Omental fat pad (tissue), 4 donors: ENCODE measurements at places on chromosomes 12 and 14. TPM values are rescaled to one million over a fixed set of nuclear protein-coding genes. Genes with fewer than 3 reads are reported as not detected.

KRT74 gene
- total RNA-seq, result not detected

CRIP1 gene
- 46.3 TPM for total RNA-seq

- no peak for DNase-seq
These were observed 169.3 kb upstream of the PRICKLE1 start for GRCh38 chr12:42758806-42759205.

- DNase-seq, result no peak
These were observed 41.1 kb downstream of the TMEM63C start for GRCh38 chr14:77222546-77223225.

GRCh38 chr14:94675036-94675435 is 62.8 kb downstream of the SERPINA3 start:
- no peak for DNase-seq

DNA sequence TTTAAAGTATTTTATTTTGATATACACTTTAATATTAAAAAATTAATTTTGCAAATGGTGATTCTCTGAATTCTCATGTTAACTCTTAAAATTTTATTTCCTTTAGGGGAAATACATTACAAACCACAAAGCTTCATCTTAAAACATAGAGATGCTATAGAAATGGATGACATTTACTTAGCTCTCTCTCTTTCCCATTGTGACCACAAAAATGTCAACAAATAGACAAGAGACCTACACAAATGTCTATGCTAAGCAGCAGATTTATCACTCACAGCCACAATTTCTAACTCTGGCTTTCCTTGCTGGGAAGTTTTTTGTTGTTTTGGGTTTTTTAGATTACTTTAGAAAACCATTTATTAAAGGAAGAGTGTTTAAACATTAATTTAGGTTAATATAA is 19.9 kb upstream of the PHC1 start:
- DNase-seq, result no peak

DNA sequence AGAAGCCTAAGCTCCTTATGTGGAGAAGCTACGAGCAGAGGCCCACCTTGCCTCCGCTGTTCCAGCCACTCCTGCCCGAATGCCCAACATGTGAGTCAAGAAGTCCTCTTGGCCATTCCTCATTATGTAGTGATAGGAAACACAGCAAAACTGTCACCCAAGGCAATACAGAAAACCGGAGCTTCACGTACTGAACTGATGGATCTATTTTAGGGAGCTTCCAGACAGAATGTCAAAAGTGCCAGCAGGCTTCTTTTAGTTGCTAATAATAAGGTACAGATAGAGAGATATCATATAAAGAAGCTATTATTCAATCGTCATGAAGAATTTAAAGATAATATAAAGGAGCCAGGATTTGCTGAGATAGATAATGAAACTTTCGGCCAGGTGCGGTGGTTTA is 91.6 kb upstream of the SYT10 start:
- no peak for DNase-seq

- DNase-seq, result no peak
These were observed 230.3 kb upstream of the PRICKLE1 start for GRCh38 chr12:42819846-42820245.

DNA sequence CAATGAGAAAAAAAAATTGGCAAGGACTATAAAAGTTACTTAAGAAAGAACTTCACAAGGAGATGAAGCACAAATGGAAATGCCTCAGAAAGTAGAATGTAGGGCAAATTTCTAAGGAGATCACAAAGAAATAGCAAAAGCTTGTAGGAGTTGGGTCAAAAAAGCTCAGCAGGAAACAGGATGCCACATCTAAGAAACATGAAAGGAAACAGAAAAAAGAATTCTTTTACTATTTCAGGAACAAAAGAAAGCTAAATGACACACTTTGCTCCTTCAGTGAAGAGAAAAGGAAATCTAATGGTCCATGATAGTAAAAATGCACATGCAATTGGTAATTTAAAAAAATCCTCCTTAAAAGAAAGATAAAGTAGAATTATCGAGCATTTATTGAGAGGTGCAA is 452.1 kb upstream of the GARIN6 start:
- no peak for DNase-seq

DNA sequence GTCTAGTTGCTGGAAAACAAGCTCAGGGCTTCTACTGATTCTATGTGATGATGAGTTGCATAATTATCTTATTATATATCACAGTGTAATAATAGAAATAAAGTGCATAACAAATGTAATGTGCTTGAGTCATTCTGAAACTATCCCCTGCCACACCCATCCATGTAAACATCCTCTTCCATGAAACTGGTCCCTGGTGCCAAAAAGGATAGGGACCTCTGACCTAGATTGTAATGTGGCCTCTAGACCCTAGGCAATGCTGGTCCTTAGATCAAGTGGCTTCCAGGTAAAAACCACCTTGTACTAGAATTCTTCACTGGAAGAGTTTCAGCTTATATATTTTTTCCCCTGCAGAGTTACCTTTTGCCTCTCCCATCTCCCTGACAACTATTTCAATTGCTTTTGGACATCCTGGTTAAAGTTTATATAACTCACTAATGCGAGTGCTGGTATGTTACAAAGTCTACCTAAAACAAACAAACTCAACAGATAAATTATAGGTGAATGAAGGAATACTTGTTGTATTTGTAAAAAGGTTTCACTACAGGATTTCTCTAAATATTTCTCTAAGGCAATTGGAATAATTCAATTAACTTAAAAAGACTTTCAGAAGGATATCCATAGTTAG is 462.5 kb downstream of the NAV3 start:
- DNase-seq, result no peak

ITGB7 gene
- 2.2 TPM for total RNA-seq

- no peak for DNase-seq
These were observed at the start of gene NUAK1 for GRCh38 chr12:106138633-106139421. NUAK1 (minus strand) TSS chr12:106138954; CDS start chr12:106138653, 301 bp downstream.

TAS2R7 gene
- total RNA-seq, result not detected

DNA sequence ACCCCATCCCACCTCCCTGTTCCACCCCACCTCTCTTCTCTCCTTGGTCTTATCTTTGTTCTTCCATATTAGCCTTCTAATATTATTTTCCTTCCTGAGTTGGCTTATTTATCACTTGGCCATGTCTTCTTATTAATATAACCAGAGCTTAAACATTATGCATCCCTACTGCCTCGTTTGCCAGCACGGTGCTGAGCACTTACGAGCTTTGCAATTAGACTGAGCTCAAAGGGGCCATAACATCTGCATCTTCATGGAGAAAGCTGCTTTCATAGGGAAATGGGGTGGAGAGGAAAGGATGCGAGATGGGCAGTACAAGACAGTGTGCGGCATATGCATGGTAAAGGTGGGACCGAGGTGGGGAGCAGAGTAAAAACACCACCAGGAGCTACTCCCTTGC is 342.8 kb downstream of the FUT8 start:
- DNase-seq, result no peak

DNA sequence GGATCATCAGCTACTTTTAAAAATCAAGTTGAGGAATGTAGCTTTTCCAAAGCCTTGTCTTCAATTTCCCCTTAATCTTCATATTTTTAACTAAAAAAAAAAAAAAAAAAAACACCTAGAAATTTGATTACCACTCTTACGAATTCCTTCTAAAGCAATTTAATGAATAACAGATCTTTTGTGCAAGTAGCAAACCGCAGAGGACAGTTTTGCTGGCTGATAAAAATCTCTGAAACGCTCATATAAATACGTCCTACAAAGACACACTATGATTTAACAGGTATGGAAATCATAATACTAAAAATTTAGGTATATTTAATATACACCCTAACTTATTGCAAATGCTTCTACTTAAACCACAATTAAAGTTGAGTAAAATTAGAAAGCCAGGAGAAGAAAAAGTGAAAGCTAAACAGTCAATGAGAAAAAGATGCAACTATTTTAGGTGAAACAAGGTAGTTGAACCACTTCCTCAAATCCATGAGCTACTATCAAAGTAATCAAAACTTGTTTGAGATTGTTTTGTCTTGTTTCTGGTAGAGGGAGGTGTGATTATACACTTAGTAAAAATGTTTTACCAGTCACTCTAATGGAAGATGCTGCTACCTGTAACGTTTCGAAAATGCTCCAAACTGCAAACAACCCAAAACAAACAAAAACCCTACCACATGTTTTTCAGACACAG is 2.2 kb downstream of the PAWR start:
- no peak for DNase-seq

DNA sequence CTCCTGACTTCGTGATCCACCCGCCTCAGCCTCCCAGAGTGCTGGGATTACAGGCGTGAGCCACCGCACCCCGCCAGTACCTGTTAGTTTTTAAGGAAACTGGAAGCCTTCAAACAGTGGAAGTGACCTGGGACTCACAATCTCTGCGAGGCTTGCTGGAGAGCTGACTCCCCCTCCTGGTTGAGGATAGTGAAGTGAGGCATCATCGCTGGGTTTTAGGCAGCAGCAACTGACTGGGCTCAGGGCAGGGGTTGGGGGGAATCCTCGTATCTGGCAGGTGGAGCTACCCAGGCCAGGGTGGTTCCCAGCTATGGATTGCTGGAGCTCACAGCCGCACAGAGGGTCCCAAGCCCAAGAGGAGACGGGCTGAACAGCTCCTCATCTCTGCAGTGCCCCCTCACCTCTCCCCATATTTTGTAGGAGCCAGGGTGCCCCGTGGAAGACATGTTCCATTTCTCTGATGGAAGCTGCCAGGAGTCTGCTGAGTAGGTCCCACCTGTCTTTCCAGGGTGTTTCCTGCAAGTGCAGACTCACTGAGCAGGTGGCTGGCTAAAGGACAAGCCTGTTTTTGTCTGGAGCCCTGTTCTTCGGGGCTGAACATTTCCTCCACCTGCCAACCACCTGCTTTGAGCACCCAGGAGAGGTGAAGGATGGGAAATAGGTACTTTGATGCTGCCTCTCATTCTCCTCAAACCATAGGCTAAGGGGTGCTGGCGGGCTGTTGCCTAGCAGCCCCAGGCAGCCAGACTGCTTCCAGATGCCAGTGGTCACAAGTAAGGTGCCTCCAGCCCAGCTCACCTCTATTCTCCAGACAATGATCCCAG is 3.1 kb downstream of the AVIL start:
- no peak for DNase-seq

DNA sequence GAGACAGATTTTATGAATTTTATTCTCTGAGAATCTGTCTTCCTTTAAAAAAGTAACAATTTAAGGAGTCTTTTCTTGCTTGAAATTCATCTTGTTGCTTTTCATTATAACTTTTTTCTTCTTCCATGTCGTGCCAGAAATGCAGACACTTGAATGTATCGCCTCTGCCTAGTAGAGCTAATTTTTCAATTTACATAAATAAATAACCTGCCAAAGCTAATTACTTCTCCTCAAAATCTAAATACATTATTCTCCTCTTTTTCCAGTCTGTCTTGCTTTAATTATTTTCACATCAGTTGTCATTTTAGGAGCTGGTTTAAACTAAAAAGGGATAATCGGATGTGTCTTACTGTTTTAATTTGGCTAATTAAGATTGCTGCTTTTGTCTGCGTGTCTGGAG is 711.1 kb upstream of the SEL1L start:
- DNase-seq, result no peak
